SK-N-SH (cell line): ENCODE measurements at places on chromosomes 4 and X.

DNA sequence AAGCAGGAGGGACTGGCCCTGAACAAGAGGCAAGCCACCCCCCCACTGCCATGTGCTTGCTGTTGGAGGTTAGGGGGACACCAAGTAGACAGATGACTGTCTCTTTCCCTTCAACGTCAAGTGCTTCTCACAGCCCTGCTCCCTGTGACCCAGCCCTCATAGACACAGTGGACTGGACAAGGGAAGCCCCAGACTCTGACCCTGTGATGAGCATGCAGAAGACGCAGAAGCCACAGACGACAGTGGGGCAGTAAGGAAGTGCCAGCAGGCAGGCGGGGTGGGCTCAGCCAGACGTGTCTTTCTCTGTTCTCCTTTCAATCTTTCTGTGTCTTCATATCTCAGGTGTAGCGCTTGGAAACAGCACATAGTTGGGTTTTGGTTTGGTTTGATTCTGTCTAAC is 2.4 kb upstream of the L1CAM start:
- H3K27ac ChIP-seq: no peak overlapping the region
- DNase-seq: no peak
- H3K36me3 ChIP-seq: no peaks in the 10 kb centered on the region
- no peaks in the 10 kb centered on the region for H3K4me1 ChIP-seq
- no peak overlapping the region for H3K4me3 ChIP-seq
- peaks cover 43% of the 10 kb centered on the region for H3K27me3 ChIP-seq

DNA sequence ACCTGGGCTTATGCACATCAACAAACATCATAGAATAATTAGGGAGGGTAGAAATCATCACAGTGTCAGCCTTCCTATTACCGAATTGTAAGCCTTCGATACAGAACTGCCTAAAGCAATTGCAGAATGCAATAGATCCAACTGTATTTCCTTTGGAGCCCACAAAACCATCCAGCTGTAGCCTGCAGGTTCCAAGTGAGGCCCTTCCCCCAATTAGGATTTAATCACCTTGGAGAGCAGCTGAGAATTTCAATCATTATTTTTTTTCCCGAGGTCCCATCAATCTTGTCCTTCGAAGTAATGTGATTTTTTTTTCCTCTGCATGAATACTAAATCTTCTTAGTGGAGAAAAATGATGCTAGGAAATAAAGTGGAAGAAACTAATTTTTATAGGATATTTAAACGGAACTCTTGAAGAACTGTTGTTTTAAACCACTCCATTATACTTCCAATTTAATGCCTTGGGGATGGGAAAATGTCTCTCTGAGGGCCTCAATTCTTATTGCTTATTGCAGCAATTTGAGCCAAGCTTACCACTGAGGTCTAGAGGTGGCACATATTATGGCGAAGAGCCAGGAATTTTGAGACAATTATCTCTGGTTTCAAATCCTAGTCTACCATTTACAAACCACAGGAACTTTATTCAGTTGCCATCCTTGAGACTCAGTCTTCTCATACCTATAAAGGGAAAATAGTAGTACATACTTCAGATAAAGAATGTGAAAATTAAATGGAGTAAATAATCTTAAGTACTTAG is 953.4 kb upstream of the IGFBP7 start:
- no peaks in the 10 kb centered on the region for H3K4me1 ChIP-seq
- H3K4me3 ChIP-seq: no peak overlapping the region
- DNase-seq: no peak
- H3K27me3 ChIP-seq: no peaks in the 10 kb centered on the region
- H3K36me3 ChIP-seq: no peaks in the 10 kb centered on the region

GRCh38 chrX:28835991-28836390 is 248.7 kb downstream of the IL1RAPL1 start:
- H3K36me3 ChIP-seq: no peaks in the 10 kb centered on the region
- DNase-seq: no peak
- H3K27me3 ChIP-seq: no peaks in the 10 kb centered on the region
- H3K4me3 ChIP-seq: no peak overlapping the region

DNA sequence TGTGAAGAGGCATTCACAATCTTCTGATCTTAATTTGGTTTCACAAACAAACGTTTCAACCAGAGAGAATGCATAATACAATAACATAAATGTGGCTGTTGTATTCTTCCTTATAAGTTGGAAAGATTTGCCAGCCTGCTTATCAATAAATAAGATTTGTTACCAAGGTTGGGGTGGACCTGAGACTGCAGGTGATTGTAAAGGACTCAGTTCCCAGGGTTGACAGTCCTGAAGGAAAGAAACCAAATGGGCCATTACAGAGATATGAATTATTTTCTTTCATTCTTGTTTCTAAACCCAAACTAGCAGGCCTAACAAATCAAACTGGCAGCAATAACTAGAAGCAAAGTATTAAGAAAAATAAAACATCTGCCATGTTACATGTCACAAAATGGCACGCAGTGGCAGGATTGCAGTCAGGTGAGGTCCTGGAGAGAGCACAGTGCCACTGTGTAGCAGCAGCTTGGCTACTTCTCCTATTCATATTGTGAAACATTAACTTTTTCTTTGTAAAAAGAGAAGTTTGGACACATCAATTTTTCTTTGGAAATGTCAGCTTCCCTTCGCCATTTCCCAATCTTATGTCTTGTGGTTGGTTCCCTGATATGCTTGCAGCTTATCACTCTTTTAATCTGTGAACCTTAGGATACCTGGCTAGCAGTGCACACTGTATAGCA is 133.8 kb upstream of the EMCN start:
- no peak overlapping the region for H3K27ac ChIP-seq
- no peaks in the 10 kb centered on the region for H3K36me3 ChIP-seq
- no peak overlapping the region for H3K4me3 ChIP-seq

- no peaks in the 10 kb centered on the region for H3K4me1 ChIP-seq
- H3K27ac ChIP-seq: no peak overlapping the region
- peaks cover 47% of the 10 kb centered on the region for H3K27me3 ChIP-seq
Observed at GRCh38 chrX:71870208-71871098, 40.2 kb upstream of the NHSL2 start.

DNA sequence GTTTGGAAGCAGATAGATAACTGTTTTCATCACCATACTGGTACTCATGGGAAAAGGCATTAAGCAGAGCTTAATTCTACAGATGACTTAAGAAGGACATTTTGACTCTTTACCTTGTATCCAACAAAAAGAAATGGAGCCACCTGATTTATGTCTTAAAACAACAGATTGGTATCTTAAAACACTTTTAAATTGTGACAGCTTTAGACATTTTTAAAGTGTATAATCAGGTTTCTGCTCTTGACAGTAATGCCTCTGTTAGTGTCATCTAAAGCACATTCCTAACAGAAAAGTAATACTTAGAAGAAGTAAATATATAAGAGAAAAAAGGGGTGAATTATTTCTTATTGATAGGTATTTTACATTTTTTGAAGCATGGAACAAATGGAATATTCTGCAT is 55.9 kb downstream of the SPATA4 start:
- no peak for DNase-seq
- no peaks in the 10 kb centered on the region for H3K36me3 ChIP-seq
- no peaks in the 10 kb centered on the region for H3K27me3 ChIP-seq
- no peak overlapping the region for H3K27ac ChIP-seq
- H3K4me3 ChIP-seq: no peak overlapping the region

DNA sequence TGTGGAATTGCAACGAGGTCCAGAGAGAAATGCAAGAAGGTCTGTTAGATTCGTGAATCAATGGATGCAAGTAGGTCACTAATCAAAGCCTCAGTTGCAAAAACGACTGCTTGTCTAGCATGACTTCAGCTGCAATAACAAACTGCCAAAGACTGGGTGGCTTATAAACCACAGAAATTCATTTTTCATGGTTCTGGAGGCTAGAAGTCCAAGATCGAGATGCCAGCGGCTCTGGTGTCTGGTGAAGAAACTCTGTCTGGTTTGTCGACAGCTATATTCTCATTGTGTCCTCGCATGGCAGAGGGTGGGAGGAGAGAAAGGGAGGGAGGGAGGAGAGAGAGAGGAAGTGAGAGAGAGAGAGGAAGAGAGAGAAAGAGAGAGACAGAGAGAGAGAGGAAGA is 114.7 kb downstream of the MXRA5 start:
- no peaks in the 10 kb centered on the region for H3K36me3 ChIP-seq
- H3K27ac ChIP-seq: no peak overlapping the region
- H3K4me1 ChIP-seq: no peaks in the 10 kb centered on the region
- H3K4me3 ChIP-seq: no peak overlapping the region

DNA sequence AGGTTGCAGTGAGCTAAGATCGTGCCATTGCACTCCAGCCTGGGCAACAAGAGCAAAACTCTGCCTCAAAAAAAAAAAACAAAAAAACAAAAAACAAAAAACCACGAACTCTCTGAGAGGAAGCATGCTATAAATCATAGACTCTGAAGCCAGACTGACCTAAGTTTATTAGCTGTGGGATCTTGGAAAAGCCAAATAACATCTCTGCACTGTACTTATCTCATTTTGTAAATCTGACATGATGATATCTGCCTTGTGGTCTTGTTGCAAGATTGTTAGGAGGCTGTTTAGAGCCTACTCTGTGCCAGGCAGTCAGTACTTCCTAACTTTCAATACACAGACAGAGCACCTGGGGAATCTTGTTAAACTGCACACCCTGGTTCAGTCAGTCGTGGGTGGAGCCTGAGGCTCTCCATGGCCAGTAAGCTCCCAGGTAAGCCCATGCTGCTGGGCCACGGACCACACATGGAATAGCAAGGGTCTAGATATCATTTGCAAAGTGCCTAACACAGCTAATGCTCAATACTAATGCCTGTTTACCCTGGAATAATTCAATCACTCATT is 107.6 kb upstream of the SMIM10 start:
- no peak for DNase-seq
- H3K27ac ChIP-seq: no peak overlapping the region

DNA sequence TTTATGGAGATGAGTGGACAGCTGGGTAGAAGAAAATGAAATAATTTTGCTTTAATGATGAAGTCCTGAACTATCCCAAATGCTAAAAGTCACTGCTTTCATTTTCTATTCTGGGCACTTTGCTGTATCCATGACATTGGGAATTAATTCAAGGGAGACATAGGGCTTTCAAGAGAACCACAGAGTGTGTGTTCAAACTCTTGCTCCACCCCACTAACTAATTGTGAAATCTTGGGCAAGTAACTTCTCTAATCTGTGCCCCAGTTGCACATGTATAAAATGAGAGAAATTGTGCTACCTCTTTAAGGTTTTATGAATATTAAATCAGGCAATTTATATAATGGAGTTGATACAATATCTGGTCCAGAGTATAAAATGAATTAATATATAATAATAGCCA is 1422.0 kb downstream of the ADGRL3 start:
- H3K36me3 ChIP-seq: no peaks in the 10 kb centered on the region
- H3K27me3 ChIP-seq: no peaks in the 10 kb centered on the region
- no peaks in the 10 kb centered on the region for H3K4me1 ChIP-seq
- no peak overlapping the region for H3K27ac ChIP-seq
- H3K4me3 ChIP-seq: no peak overlapping the region

GRCh38 chrX:31070057-31070468 is 1.8 kb downstream of the FTHL17 start:
- no peak for DNase-seq
- H3K4me3 ChIP-seq: no peak overlapping the region
- no peaks in the 10 kb centered on the region for H3K4me1 ChIP-seq
- H3K27me3 ChIP-seq: no peaks in the 10 kb centered on the region

GRCh38 chrX:118983513-118983912 is 9.1 kb downstream of the LONRF3 start:
- H3K27ac ChIP-seq: no peak overlapping the region
- no peak for DNase-seq
- H3K36me3 ChIP-seq: no peaks in the 10 kb centered on the region
- no peaks in the 10 kb centered on the region for H3K4me1 ChIP-seq
- peaks cover 52% of the 10 kb centered on the region; the same call in 1 of the 2 replicates for H3K27me3 ChIP-seq

GRCh38 chr4:174018236-174018635 is 265.2 kb downstream of the FBXO8 start:
- H3K36me3 ChIP-seq: no peaks in the 10 kb centered on the region
- H3K4me1 ChIP-seq: peaks cover 7% of the 10 kb centered on the region
- H3K27ac ChIP-seq: no peak overlapping the region
- DNase-seq: no peak

DNA sequence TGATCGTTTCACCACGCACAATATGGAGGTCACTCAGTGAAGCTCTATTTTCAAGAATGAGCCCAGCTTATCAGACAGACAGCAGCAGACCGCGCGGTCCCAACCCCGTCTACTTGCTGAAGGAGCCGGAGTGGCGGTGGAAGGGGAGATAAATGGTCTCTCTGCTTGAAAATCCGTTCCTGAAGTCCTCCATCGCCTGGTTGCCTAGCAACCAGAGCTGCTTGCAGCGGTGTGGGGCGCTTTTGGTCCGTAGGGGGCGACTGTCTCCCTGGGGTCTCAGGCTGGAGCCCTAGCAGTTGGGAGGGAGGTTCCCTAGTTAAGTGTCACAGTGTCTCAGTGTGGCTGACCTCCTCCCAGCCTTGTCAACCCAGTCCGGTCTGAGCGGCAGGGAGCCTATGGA is 8.3 kb upstream of the DLG3 start:
- peaks cover 8% of the 10 kb centered on the region; the same call in 1 of the 2 replicates for H3K4me1 ChIP-seq
- no peaks in the 10 kb centered on the region for H3K36me3 ChIP-seq
- H3K4me3 ChIP-seq: no peak overlapping the region
- H3K27ac ChIP-seq: no peak overlapping the region
- DNase-seq: peak; percentile 37
- no peaks in the 10 kb centered on the region; the same call in 1 of the 2 replicates for H3K27me3 ChIP-seq

DNA sequence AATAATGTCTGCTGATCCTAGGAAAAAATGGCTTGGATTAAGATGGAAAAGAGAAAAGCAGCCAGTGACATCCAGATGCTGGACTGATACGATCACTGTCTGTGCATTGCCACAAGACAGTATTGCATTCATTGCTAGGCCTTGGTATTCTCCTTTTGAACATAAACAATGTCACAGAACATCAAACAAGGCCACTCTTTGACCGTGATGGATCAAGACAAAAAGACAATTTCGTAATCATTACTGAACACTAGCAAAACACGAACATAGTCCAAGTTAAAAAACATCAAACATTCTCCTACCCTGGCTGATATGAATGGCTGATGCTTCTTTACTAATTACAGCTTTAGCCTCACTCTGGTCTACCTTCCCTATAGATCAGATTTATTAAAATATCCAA is 374.1 kb upstream of the CXorf51B start:
- H3K4me1 ChIP-seq: no peaks in the 10 kb centered on the region
- no peak overlapping the region for H3K4me3 ChIP-seq
- no peak for DNase-seq

DNA sequence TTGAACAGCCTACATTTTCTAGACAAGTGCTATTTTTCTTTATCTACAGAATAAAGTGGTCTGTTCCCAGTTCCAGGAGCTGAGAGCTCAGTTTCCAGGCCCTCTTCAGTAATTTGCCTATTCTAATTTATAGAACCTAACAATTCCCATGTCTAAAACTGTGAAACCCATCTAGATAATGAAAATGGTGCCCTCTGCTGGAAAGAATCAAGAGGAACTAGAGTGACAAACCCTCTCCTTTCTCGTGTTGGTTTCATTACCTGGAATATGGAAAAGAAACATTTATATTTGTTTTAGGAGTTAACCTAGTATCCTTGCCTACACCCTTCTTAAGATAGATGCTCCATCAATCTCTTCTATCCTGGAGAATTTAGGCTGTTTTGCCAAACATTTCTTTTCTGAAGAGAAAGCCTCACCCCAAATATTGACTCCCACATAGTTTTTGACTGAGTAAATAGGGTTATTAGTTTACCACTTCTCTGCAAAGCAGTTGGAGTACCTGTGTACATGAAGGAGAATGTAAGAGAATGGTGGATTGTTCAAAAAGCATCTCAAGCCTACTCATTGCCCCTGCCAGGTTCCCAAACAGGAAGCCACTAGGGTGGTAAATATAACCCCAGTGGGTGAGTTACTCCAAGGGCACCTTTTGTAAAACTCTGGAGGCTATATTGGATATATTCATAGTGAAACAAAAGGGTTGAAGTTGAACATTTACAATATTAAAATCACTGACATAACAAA is 121.6 kb downstream of the RASL11B start:
- peak overlapping the region; percentile 80 for H3K27ac ChIP-seq
- H3K4me1 ChIP-seq: no peaks in the 10 kb centered on the region
- DNase-seq: peak; percentile 49
- no peaks in the 10 kb centered on the region for H3K36me3 ChIP-seq
- no peaks in the 10 kb centered on the region for H3K27me3 ChIP-seq
- no peak overlapping the region; the same call in 1 of the 2 replicates for H3K4me3 ChIP-seq
